ENCODE measurements at places on chromosomes 4 and X.

DNA sequence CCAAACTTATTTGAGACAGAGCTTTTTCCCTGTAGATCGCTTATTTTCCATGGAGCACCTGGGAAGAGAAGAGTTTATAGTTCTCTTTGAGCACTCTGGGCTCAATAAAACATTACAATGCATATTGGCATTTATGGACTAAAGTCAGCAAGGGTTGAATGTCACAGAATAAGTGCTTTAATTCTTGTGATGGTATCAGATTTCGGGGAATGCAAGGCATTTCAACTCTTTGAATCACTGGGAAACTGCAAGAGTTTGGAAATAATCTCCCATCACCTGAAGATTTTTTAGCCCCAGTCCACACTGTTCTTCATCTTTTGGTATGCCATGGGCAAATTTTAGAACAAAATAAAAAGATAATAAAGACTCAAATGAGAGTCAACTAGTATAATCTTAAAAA lies 111.5 kb upstream of the WDFY3 start:
- DNase-seq, result no peak

DNA sequence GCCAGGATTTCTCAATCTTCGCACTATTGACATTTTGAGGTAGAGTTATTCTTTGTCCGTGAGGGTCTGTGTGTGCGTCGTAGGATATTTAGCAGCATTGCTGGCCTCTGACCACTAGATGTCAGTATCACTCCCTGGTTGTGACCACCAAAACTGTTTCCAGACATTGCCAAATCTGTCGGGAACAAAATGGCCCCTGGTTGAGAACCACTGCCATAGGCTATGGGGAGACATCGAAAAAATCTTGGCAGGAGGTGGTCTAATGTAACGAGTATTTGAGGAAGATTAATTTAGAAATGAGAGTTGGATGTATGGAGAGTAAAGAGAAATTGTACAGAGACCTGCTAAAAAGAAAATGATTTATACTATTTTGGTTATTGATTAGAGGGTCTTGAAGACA lies 108.4 kb downstream of the DOCK11 start:
- peak; percentile 26 for DNase-seq

DNA sequence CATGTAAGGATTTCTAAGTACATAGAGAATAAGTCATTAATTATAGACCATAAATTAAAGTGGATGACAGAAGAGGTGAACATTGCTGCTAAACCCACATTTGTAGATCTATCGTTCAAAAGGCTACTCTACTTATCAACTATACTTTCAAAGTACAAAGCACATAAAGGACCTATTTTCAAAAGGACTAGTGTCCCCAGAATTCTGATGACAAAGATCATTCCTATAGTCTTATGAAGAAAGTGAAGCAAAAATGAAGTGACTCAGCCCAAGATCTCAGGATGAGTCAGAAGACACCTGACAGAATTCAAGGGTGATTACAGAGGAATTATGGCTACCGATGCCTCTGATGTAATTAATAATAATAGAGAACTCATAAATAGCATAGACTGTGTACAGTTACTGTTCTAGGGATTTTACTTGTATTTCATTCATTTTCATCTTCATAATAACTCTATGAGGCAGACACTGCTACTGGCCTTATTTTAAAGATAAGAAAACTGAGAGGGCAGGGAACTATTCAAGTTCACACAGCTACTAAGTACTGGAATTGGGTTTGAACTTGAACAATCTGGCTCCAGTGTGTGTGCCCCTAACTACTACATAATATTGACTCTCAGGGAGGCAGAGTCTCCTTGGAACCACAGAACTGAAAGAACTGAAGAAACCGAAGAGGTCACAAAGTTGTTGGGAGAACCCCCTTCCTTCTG lies 17.1 kb downstream of the USP46 start:
- DNase-seq, result no peak

DNA sequence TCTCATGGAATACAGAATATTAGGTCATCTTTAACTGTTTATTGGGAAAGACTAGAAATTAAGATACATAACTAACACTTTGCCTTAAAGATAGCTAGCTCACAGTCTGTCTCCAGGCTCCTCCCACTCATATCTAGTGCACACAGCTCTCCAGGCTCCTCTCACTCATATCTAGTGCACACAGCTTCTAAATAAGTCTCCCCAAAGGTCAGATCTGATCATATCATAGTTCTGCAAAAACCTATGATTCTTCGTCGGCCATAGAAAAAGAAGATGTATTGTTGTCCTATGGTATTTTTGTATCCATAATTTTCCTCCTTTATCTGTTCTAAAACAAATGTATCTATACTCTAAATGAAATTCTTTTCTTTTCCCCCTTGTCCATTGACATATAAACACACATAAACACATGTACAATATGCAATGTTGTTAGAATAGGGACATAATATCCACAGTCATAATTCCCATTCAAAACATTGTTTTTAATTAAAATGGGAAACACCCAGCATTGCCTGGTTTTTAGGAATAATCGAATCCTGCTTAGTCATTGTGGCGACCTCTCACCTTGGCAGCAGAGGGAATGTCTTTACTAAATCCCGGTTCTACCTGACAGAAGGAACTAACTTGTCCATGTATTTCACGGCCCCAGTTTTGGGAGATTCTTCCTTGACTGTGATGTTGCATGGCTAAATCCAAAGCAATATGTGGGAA lies 1282.0 kb downstream of the PCDH7 start:
- DNase-seq, result no peak

- DNase-seq, result no peak
Observed at GRCh38 chr4:86358257-86358656, 1.6 kb downstream of the MAPK10 start.

DNA sequence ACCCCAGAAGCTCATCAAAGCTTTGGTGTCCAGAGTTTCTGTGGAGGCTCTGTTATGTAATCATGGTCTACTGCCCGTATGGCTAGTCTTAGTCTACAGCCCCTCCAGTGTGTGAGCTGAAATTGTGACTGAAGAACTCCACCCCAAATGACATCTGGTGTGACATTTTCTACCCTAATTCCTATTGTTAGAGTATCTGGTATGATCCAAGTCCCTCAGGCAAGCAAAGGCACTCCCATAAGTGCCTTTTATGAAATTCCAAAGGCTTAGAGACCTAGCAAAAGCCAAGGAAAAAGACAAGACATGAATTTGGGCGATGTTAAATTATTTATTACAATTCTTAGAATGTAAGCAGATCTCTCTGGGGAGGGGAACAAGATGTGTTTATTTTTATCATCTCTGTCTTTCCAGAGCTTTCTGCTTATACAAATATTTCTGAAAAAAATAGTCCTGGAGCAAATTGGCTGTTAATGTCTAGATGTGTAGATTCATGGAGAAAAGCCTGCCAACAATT lies 417.4 kb downstream of the CCSER1 start:
- DNase-seq, result no peak

- peak; percentile 29 for DNase-seq
Observed at GRCh38 chrX:129655547-129656249, 942 bp upstream of the APLN start.

- DNase-seq, result peak; percentile 33
Observed at GRCh38 chr4:176792326-176793059, at the start of gene VEGFC. Gene VEGFC (minus strand): TSS chr4:176792922. CDS start chr4:176792311, 611 bp downstream.

DNA sequence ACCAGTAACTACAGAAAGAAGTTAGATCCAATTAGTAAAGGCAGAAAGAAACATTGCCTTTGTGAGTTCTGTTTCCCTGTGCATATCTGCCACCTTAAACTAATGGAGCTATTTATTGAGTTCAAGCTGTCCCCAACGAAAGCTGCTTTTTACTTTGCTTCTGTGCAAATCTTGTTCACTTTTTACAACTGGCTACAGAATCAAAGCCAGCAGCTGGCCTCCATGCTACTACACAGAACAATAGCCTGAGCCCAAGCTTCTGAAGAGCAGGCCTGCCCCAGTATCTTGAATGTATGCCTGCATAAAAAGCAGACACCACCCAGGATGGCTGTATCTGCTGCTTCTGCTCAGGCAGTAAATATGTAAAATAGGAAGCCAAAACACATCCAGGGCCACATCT lies 28.1 kb downstream of the ANK2 start:
- no peak for DNase-seq

- no peak for DNase-seq
Observed at GRCh38 chr4:173174594-173175012, 6.0 kb downstream of the GALNT7 start.

- no peak for DNase-seq
Observed at GRCh38 chr4:90960840-90961239, 833.6 kb downstream of the CCSER1 start.

DNA sequence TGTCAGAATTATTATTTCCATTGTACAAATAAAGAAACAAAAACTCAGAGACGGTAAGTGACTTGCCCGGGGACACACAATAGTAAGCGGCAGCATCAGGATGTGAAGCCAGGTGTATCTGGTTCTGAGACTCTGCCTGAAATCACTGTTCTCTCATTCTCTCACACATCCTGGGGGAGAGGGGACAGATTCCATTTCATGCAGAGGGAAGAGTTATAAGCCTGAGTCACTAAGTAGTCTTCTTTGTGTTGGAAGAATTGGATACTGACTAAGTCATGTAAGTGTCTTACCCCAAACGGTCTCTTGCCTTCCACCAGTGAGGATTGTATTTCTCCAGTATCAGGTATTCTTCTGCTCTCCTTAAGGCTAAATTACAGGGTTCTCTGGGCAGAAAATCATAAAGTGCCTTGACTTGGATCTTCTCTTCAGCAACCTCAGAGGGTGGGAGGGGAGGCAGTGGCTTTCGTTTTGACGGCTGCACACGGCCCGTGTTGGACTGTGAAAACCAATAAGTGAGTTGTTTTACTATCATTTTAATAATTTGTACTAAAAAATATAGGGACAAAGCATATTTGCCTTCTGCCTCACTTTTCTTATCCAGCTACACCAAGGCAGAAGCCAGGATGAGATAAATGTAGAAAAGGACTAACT lies 21.9 kb downstream of the TXK start:
- DNase-seq, result no peak

GRCh38 chrX:70336767-70337166 lies 46.9 kb downstream of the KIF4A start:
- DNase-seq, result no peak

DNA sequence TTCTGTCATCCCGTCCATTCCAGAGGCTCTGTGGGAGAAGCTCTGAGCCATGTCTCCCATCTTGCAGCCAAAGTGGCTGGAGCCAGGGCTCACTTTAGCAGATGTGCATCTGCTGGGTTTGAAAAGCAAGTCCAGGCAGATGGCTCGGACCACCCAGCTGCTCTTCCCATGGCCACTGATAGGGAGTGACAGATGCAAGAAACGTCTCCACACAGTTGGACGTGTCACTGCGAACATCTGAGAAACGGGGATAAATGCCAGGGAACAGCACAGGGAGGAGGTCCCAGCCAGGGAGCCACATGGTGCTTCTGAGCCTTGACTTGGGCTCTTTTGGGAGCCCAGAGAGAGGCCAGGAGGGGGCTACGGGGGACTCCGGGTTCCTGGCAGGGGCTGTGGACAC lies 242.3 kb downstream of the AFAP1 start:
- no peak for DNase-seq

DNA sequence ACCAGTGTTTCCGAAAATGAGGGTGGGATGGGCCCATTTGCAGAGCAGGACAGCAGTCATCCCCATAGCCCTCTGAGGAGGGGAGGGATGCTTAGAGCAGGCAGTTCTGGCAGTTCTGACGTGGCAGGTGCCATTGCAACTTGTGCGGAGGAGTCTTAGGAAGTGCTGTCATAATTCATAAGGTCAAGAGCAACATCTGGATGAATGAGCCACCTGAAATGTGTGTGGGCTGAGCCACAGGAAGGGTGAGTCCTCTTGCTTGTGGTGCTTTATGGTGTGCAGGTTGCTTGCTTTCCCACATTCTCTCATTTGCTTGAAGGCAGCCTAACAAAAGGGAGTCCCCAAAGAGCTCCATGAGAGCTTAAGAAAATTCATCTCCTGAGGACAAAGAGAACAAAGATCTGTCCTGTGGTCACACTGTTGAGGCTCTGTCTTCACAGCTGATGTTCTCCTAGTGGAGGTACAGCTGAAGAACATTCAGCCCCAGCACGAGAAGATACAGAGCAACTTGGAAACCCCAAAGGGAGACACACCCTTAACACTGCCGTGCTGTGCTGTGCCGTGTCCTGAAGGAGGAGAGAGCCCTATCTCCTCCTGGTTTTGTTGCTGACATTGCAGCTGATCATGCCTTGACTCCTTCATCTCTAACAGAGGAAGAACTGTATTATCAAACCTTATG lies 60.3 kb downstream of the DLG3 start:
- DNase-seq, result peak; percentile 21

DNA sequence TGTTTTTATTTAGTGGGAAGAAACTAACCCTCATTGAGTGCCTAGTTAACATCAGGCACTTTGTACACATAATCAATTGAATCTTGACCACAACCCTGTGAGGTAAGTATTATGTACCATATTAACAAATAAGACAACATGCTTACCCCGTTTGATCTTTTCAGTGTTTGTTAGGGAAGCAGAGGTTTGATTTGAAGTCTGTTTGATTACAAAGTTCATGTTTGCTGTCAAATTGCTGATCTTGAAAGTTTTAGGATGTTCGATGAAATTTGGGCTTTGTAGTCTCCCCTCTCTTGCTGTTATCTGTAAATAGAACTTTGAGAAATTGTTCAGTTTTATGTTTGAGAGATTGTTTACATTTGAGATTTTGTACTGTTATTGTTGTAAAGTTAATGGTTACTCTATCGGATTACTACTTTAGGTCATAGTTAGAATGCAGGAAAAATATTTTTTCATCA lies 13.4 kb upstream of the ADH4 start:
- DNase-seq, result no peak

DNA sequence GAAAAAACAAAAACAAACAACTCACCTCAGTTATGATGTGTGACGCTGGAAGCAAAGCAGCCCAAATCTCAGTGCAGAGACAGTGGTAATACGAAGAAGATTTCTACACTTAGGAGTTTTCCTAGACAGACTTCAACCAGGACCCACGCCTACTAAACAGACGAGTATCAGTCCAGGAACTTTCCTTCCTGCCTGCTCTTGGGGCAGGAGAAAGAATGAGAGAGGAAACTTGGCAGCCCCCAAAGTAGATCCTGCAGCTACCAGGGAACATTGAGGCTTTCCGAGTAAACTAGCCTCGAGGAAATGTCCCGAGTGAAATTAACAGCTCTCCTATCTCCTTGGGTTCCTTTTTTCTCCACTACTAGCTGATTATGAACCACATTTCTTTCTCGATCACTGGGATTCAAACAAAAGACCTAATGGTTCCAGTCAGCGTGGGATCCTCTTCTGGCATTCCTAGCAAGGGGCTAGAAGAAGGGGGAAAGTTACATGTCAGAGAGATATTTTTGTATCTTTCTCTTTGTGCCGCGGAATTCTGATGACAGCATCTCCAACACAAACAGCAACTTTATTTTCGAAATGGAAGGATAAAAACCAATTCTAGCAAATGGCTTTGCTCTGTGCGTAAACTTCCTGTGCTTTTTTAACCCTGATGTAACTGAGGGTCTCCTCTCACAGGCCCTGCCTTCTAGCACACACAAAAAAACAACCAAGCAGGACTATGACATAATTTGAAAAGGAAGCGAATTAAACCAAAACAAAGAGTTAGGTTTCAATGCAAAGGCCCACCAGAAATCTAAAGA lies 53.2 kb downstream of the PPM1K start:
- DNase-seq, result no peak

DNA sequence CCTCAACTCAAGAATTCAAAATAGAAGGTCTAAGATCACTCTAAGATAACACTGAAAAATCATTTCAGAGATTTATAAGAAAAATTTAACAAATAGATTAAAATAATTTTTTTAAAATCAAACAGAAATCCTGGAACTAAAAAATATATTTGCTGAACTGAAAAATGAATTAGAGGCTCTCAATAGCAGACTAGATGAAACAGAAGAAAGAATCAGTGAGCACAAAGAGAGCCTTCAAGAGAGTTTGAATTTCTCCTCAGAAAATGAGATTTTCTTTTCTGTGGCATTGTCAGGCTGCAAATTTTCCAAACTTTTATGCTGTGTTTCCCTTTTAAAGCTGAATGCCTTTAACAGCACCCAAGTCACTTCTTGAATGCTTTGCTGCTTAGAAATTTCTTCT lies 335.0 kb upstream of the SLC7A11 start:
- DNase-seq, result no peak
